ENCODE measurements at places on chromosomes 11 and 22. TPM values are rescaled to one million over a fixed set of nuclear protein-coding genes. Genes with fewer than 3 reads are reported as not detected.
A peak's percentile ranks its signal among the peaks of the same experiment; 100 is the strongest.

The NAALAD2 gene
- total RNA-seq, result not detected

The SLC22A12 gene
- not detected for total RNA-seq

The ACTN3 gene
- total RNA-seq, result 0.30 TPM

The DCDC1 gene
- 0.45 TPM for total RNA-seq

DNA sequence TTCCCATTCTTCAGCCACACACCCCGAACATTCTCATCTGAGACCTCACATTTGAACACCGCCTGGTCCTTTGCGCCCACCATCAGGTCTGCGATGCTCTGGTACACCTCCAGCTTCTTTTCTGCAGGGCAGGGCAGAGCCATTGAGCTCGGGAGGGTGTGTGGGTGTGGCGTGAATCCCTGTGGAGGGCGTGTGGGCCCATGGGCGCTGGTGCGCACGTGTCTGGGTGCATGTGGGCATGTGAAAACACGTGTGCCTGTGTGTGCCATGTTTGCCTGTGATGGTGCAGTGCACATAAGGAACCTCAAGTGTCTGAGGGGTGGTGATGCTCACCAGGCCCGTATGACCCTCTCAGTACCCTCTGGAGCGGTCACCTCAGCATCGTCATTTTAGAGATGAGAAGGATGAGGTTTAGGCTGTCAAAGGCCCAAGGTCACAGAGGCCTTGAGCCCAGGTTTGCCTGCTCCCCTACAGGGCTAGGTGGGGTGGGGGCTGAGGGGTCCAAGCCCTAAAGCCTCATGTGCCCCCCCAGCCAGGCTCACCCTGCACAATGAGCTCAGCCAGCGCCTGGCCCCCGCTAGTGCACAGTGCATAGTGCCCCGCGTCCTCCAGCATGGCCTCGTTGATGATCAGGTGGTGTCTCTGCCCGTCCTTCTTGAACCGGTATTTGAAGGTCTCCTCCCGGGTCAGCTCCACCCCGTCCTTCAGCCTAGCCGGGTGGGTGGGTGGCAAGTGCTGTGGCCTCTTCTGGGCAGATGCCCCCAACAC lies 10.3 kb downstream of the MYBPC3 start:
- H3K27me3 ChIP-seq, result no peaks in the 10 kb centered on the region
- no peak overlapping the region for H3K27ac ChIP-seq
- no peak overlapping the region for H3K4me3 ChIP-seq

GRCh38 chr11:93547773-93548172 lies 4.6 kb upstream of the SMCO4 start:
- H3K27ac ChIP-seq, result no peak overlapping the region
- no peak overlapping the region for H3K4me3 ChIP-seq
- peaks cover 40% of the 10 kb centered on the region for H3K27me3 ChIP-seq
- no peak for DNase-seq

DNA sequence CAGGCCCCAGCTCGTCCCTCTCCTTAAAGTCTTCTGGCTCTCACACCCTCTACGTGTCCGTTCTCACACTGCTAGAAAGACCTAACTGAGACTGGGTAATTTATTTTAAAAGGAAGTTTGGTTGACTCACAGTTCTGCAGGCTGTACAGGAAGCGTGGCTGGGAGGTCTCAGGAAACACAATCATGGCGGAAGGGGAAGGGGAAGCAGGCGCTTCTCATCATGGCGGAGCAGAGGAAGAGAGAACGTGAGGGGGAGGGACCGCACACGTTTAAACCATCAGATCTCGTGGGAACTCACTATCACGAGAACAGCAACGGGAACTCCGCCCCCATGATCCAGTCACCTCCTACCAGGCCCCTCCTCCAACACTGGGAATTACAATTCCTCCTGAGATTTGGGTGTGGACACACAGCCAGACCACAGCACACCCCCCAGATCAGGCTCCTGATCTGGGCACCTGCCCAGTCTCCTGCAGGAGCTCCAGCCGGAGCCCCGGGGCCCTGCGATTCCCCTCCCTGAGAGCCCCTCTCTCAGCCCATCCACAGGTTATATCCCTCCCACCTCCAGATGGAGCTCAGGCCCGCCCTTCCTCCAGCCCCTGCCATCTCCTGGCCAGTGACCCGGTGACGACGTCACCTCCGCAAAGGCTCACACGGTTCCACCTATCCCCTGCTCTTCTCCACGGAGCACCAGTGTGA lies 170.2 kb downstream of the BRD1 start:
- H3K36me3 ChIP-seq, result peaks cover 6% of the 10 kb centered on the region
- H3K27ac ChIP-seq, result peak overlapping the region; percentile 78
- peak overlapping the region; percentile 96 for H3K4me3 ChIP-seq
- no peaks in the 10 kb centered on the region for H3K27me3 ChIP-seq

DNA sequence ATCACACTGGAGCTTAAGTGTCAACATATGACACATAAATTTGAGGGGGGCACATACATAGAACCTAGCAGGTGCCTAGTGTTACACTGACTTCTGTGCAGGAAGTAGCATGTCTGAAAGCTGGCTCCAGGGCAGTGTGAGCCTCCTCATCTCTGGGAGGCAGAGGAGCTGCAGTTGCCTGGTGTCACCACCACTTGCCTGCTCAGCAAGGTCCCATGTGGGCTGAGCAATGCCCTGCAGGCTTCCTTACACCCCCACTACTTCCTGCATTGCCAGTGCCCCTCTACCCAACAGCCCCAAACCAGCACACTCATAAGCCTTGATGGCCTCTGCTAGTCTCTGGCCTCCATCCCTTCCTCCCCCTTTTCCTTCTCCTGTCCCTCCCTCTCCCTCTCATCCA lies 165.8 kb downstream of the BUD13 start:
- no peak overlapping the region for H3K4me3 ChIP-seq
- H3K27ac ChIP-seq, result no peak overlapping the region
- DNase-seq, result no peak

- H3K4me3 ChIP-seq, result no peak overlapping the region
- no peaks in the 10 kb centered on the region for H3K36me3 ChIP-seq
- DNase-seq, result no peak
- no peak overlapping the region for H3K27ac ChIP-seq
- H3K27me3 ChIP-seq, result peaks cover 61% of the 10 kb centered on the region
These were observed 5.1 kb downstream of the POU2AF3 start for GRCh38 chr11:111303461-111303860.

DNA sequence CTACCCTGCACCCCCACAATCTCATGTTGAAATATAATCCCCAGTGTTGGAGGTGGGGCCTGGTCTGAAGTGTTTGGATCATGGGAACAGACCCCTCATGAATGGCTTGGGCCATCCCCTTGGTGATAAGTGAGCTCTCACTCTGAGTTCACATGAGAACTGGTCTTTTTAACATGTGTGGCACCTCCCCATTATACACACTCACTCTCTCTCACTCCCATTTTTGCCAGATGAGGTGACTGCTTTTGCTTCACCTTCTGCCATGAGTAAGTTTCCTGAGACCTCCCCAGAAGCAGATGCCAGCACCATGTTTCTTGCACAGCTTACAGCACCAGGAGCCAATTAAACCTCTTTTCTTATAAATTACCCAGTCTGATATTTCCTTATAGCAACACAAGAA lies 32.1 kb upstream of the DRD2 start:
- H3K4me1 ChIP-seq, result no peaks in the 10 kb centered on the region

DNA sequence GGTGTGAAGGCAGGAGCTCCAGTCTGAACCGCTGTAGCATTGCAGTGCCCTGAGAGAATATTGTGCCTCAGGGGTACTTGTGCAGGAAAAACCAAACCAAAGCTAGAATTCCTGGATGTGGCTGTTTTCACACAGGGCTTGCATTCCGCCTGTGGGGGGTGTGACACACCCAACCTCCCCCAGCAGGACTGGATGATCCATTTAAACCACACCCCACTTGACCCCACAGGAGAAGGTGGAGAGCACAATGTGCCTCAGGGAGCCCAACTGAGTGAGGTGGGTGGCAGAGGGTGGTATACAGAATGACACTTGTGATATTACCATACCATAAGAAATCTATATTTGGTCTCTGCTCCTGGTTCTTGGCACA lies 66.9 kb upstream of the SLC22A12 start:
- peaks cover 5% of the 10 kb centered on the region for H3K36me3 ChIP-seq
- no peak for DNase-seq
- H3K27ac ChIP-seq, result no peak overlapping the region
- H3K4me1 ChIP-seq, result no peaks in the 10 kb centered on the region
- no peak overlapping the region for H3K4me3 ChIP-seq

- H3K27me3 ChIP-seq, result no peaks in the 10 kb centered on the region
- DNase-seq, result no peak
- no peak overlapping the region for H3K27ac ChIP-seq
- H3K4me3 ChIP-seq, result no peak overlapping the region
- H3K36me3 ChIP-seq, result no peaks in the 10 kb centered on the region
- H3K4me1 ChIP-seq, result no peaks in the 10 kb centered on the region
These were observed 403.2 kb downstream of the AASDHPPT start for GRCh38 chr11:106480581-106481190.

DNA sequence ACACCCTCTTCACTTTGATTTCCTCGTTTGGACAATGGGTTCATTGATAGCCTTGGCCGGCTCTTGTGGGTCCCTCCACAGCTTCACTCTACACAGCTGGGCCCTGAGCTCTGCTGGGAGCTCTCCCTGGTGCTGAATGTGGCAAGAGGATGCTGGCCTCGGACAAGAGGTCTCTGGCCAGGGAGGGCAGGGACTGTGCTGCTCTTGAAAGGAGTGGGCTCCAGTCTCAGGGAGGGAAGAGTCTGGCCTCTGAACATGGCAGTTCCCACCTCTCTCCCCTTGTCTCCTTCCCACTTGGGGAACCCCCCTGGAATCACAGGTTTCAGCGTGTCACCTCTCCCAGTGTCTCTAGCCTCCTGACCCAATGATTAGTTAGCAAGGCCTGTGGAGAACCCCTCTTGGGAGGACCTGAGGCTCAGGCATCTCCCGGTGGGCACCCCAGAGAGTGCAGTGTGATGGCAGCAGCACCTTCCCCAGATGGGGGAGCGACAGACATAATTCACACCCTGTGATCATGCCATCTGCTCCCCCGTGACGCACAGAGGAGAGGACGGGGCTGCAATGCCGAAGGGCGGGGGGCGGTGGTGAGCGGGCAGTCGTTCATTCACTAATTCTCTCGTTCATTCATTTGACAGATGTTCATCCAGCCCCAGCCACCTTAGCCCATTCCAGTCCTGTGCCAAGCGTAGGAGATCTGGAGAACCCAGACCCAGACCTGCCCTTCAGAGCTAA lies 2.8 kb upstream of the CABP7 start:
- peaks cover 67% of the 10 kb centered on the region for H3K27me3 ChIP-seq
- H3K27ac ChIP-seq, result no peak overlapping the region
- H3K4me1 ChIP-seq, result peaks cover 7% of the 10 kb centered on the region
- H3K36me3 ChIP-seq, result peaks cover 3% of the 10 kb centered on the region
- no peak for DNase-seq

DNA sequence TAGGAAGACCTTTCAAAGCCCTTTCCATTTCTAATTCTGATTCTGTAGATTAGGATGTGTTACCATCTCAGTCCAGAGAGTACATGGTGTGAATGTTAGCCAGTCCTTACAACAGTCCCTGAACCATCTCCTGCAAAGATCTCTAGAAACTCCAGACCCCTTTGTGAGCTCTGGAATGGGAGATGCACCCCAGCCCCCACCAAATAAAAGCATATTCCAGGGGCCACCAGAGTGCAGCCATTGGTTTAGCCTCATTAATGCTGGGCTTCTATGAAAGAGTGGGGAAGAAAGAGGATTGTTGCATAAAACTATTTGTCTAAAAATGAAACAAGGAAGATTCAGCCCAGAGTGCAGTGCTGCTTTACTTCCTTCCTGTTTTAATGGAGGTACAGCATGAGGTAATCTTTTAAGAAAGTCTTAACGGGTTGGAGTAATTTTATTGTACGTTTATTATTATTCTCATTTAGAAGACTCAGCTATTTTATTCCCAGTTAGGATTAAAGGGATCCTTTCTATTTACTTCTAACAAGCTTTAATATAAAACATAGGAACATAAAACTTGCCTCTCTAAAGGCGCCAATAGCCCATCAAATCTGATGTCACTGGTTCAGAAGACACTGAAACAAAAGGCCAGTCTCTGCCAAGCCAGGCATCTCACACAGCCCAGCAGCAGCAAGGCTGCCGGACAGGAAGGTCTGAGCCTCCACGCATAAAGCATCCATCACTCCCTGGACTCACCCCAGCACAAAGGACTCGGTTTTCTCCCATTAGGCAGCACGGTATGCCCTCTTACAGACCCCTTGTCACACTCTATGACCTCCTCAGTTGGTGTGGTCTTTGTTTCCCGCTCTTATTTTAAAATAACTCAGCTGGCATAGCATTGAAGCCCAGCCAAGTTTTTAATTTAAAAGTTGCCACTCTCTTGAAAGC lies 203.9 kb upstream of the BLID start:
- H3K4me3 ChIP-seq, result no peak overlapping the region
- peaks cover 11% of the 10 kb centered on the region for H3K27me3 ChIP-seq
- no peak overlapping the region for H3K27ac ChIP-seq
- no peaks in the 10 kb centered on the region for H3K4me1 ChIP-seq

GRCh38 chr11:76336597-76336996 lies 44.3 kb downstream of the THAP12 start:
- H3K4me3 ChIP-seq, result no peak overlapping the region
- H3K27me3 ChIP-seq, result no peaks in the 10 kb centered on the region
- no peak for DNase-seq
- H3K36me3 ChIP-seq, result no peaks in the 10 kb centered on the region
- H3K4me1 ChIP-seq, result peaks cover 42% of the 10 kb centered on the region

DNA sequence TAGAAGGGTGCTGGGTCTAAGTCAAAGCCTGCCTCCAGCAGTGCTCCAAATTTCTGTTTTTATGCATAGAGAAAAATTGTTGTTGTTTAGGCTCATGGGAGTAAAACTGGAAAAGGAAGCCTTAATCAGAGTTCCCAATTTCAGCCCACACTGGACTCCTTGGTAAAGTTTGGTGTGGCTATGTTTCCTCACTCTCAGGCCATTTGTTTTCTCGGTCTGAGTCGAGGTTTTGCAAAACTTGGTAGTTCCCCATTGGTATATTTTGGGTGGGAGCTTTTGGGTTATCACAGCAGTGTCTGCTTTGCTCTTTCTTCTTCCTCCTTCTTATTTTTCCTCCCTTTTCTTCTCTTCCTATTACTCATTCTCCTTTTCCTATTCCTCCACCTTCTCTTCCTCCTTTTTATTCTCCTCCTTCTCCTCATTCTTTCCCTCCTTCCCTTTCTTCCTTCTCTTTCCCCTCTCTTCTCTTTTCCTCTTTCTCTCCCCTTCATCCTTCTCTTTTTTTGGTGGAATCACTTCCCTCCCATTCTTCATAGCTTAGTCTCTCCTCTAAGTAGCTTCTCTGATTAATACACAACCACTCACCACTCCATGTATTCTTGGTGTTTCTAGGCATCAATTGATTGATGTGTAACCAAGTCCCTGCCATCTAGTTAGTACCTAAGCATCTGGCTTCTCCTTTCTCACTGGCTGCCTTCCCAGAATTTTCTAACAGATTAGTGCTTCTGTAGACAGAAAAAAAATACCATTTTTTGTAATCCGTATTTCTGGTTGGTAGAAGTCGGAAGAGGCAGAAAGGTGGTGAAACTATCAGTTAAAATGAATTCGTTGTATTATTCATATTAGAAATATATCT lies 10.1 kb downstream of the SLC5A1 start:
- peaks cover 35% of the 10 kb centered on the region for H3K27me3 ChIP-seq
- H3K36me3 ChIP-seq, result peaks cover 6% of the 10 kb centered on the region
- no peak overlapping the region for H3K4me3 ChIP-seq
- peaks cover 17% of the 10 kb centered on the region for H3K4me1 ChIP-seq
- no peak for DNase-seq

- H3K4me1 ChIP-seq, result peaks cover 2% of the 10 kb centered on the region
- H3K36me3 ChIP-seq, result peaks cover 6% of the 10 kb centered on the region
- no peak overlapping the region for H3K27ac ChIP-seq
- H3K4me3 ChIP-seq, result no peak overlapping the region
- no peaks in the 10 kb centered on the region for H3K27me3 ChIP-seq
These were observed 15.8 kb downstream of the CYB5R2 start for GRCh38 chr11:7657306-7658025.

Data from T-helper 17 cell (primary cell).